ENCODE measurements at places on chromosomes 2 and 18. TPM values are rescaled to one million over a fixed set of nuclear protein-coding genes. Genes with fewer than 3 reads are reported as not detected.
A peak's percentile ranks its signal among the peaks of the same experiment; 100 is the strongest.

DNA sequence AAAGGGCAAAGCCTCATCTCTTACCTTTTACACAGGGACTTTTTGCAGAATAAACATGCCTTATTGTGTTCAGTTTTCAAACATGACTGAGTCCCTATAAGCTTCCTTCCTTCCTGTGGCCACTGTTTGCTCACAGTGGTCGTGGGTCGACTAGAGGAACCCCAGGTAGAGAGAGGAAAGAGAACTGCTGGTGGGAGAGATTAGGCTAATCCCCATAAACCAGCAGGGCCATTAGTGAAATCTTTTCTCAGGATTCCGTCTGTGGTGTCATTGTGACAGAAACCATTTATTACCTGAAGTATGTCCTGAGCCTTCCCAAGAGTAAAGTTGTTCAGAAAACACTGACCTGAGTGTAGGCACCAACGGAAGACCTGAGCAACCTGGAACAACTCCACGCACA lies 21.3 kb upstream of the BOD1L2 start:
- DNase-seq = no peak

- peak; percentile 43 for DNase-seq
Measured at GRCh38 chr2:137964066-137964858, at the start of gene HNMT. Gene HNMT, plus strand, starts transcription at chr2:137964473. Its CDS starts 19 bp downstream, at chr2:137964492.

The LRRTM1 gene
- 0.52 TPM for total RNA-seq

The SPR gene
- 33.1 TPM for total RNA-seq

The CYP27C1 gene
- not detected for total RNA-seq

- no peak for DNase-seq
Measured at GRCh38 chr2:197599285-197599965, 76.0 kb downstream of the RFTN2 start.

DNA sequence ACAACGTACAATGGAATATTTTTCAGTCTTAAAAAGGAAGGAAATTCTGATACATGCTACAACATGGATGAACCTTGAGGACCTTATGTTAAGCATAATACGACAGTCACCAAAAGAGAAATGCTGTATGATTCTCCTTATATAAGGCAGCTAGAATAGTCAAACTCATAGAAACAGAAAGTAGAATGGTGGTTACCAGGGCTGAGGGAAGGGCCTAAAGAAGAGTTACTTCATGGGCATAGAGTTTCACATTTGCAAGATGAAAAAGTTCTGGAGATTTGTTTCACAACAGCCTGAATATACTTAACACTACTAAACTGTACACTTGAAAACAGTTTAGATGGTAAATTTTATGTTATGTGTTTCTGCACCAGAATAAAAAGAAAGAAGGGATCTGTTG lies 113.3 kb downstream of the GALNT1 start:
- no peak for DNase-seq

DNA sequence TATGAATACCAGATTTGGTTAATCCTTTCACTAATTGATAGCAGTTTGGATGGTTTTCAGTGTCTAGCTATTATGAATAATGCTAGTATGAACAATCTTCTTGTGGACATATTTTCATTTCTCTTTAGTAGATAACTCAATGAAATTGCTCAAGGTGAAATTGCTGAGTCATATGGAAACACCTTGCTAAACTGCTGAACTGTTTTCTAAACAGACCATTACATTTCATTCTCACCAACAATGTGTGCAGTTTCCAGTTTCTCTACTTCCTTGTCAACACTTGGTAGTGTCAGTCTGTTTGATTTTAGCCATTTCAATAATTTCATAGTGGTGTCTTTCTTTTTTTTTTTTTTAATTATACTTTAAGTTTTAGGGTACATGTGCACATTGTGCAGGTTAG lies 250.0 kb downstream of the HRH4 start:
- DNase-seq = no peak

The RGPD4 gene
- not detected for total RNA-seq

DNA sequence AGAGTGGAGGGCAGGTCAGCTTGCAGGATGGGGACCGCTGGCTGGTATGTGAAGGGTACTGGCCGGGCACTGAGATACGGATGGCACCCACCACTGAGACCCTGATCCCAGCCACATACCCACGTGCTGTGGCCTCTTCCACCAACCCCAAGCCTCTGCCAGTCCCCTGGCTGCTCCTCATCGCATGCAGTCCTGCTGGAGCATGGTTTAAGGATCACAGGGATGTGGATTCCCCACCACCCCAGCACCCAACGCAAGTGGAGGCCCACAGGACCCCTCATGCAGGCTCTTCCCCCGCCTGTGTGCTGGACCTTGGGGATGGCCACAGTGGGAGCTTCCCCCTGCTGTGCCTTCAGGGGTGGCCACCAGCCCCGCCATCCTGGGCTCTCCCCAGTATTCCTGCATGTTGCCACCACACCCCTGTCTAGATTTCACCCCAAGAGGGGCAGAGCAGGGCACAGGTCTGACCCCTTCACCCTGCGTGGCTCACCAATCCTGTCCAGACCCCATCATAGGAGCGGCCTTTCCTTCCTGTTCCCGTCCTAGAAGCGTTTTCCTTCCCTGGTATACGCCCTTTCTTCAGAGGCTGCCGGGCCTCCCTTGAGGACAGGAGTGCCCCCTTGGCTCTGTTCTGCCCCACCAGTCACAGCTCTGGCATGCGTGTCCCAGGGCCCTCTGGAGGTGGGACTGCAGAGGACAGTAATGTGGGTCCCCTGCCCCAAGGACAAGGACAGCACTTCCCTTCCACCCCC lies 18.3 kb downstream of the MLPH start:
- no peak for DNase-seq

DNA sequence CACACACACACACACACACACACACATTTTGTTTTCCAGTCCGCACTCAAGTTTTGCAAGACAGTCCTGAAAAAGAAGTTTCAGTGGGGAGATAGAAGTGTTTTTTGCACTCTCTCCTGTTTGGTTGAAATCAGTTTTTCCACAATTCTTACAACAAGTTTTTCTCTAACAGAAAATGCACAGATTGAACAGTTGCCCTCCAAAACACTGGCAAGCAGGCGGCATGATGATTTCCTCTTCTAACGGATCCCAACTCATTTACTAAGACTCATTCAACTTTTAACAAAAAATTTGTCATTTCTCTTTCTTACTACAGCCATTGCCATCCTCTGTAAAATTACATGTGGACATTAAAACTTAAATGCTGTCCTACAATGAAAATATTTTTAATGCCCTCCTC lies 117.6 kb upstream of the DTNA start:
- no peak for DNase-seq

- DNase-seq = no peak
Measured at GRCh38 chr2:224922142-224922727, 120.0 kb downstream of the DOCK10 start.

DNA sequence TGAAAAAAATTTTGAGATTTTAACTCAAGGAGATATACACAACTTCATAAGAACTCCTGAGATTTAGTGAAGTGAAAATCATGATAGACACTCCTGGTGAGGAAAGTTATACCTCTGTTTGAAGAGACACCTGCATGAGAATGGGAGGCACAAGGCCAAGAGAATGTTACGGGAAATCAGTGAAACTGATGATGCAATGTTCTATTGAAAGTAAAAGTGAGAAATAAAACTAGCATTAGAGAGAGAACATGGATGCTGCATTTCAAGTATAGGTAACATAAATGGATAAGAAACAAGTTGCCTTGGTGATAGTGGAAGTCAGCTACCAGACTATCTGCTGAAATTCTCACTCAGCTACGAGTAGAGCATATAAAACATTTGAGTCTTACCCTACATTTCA lies 562.1 kb upstream of the FANCL start:
- no peak for DNase-seq

GRCh38 chr2:114352988-114353387 lies 89.5 kb upstream of the DPP10 start:
- DNase-seq = no peak

- DNase-seq = no peak
Measured at GRCh38 chr18:52615943-52616342, 275.9 kb downstream of the DCC start.

The TXNDC2 gene
- not detected for total RNA-seq

GRCh38 chr2:20494241-20494640 lies 47.4 kb downstream of the RHOB start:
- no peak for DNase-seq

DNA sequence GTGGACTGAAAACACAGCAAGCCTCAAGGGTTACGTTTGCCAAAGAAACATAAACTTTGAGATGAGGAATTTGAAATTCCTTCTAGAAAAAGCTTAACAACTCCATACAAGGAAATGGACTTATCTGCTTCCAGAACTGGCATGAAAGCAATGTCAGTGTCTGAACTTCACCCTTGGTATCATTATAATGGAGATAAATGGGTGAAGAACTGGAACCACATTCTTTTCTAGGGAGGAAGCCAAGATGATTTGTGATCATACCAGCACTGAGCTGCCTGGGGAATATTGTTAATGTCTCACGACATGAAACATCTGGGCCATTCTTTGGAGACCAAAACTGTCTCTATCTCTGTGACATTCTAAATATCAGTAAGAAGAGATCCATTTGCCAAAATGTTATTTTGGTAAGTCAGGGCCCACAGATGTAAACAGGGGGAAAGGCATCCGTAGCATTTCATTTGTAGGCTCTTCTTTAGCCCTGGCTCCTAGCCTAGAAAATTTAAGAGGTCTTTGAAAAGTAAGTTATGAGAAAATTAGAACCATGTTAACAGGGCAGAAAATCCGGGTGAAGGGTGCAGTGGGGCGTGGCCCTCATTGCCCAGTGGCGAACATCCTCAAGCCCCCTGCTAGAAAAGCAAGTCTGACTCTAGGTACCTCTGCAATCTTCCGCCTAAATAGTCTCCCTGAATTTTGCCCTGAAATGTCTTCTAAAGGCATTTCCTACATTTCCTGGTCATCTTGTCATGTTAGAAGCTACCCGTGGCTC lies 295.3 kb upstream of the EPAS1 start:
- no peak for DNase-seq

GRCh38 chr2:46534589-46534988 lies 55.2 kb downstream of the TMEM247 start:
- DNase-seq = no peak

- DNase-seq = no peak
Measured at GRCh38 chr2:96323849-96324248, 1.3 kb upstream of the ITPRIPL1 start.

- DNase-seq = peak; percentile 90
Measured at GRCh38 chr18:22113144-22113844, 56.1 kb upstream of the GATA6 start.

DNA sequence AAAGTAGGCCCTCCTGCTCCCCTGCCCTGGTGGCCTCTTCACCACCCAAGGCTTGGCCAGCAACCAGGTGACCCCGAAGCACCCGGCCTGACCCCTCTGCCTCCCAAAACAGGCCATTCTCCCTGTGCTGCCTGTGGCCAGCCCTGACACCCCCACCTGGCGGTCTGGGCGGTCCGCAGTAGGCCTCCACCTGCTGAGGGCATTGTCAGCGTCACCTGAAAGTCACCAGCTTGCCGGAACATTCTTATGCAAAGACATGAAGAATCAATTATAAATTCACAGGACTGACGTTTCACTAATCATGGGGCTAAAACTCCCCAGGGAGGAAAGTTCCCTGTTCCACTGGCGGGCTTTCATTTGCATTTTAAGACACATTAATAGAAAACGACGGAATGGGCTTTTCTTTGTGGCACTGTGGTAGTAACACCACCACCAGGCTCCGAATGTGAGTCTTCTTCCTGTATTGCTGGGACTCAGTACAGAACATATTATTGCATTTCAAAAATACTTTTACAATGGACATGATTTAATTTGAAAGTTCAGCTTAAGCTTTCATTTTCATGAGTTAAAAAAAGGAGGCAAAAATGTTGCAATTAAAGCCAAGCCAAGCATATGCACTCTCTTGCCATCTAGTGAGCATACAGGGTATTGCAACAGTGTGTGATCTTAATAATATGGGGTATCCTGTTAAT lies 57.4 kb downstream of the ADI1 start:
- peak; percentile 55 for DNase-seq

GRCh38 chr18:46471809-46472498 lies 185.1 kb downstream of the LOXHD1 start:
- no peak for DNase-seq

GRCh38 chr2:144030791-144031190 lies 489.1 kb downstream of the ZEB2 start:
- DNase-seq = no peak

GRCh38 chr2:188984680-188985079 lies 10.5 kb downstream of the COL3A1 start:
- no peak for DNase-seq

GRCh38 chr2:13550285-13551231 lies 833.8 kb downstream of the TRIB2 start:
- no peak for DNase-seq

GRCh38 chr18:2881088-2881839 lies 34.5 kb downstream of the EMILIN2 start:
- DNase-seq = peak; percentile 66

DNA sequence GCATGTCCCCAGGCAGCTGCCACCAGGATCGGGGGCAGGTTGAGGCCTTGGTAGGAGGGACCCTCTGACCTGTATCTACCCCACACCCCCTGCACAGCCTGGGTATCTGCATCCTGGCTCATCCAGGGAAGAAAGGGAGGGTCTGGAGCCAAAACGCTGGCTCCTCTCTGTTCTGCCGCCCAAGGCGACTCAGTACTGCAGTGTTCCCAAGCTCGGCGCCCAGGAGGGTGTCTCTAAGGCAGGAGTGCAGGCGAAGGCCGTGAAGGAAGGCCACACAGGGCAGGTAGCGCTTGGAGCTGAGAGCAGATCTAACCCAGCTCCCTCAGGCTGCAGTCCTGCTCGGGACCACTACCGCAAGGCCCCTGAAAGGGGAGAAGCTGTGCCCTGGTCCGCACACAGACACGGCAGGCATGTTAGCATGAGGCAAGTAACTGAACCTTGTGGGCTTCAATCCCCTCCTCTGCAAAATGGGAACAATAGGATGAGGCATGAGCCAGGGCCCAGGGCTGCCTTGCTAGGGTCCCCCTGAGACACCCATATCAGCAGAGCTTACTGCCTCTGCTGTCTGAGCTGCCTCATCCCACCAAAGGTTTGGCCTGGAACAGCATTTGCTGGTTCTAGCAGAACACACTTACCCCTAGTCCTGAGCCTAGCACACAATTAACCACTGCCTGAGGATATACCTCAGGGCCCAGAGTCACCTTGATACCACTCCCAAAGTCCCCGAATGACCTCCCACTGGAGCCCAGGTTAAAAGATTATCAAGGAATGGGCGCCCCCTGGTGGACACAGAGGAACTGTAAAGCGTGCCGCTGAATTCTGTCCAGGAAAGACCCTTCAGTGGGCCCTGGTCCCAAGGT lies 6.5 kb downstream of the PTMA start:
- DNase-seq = peak; percentile 72

The SPHKAP gene
- 127 TPM for total RNA-seq

The RAB6C gene
- not detected for total RNA-seq

The RAD51AP2 gene
- 0.16 TPM for total RNA-seq

The RESP18 gene
- not detected for total RNA-seq

GRCh38 chr2:176455816-176456291 lies 186.6 kb downstream of the MTX2 start:
- DNase-seq = peak; percentile 78

DNA sequence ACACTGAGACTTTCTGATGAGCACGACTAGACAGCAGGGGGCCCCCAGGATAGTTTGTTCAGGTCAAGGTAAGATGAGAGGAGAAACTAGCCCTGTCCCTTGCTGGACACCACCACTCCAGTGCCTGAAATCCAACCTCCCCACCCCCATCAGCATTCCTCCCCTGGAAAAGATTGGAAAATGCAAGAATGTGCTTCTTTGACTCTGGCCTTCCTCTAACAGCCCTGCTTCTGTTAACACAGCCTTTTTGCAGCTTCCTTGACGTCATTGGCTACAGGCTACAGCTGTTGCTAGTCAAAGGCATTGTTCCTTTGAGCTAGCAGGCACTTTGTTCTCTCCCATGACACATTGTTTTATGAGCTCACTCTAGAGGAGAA lies 20.1 kb upstream of the LTBP1 start:
- no peak for DNase-seq

The TBC1D8 gene
- 54.1 TPM for total RNA-seq

- DNase-seq = no peak
Measured at GRCh38 chr2:203830304-203831055, 37.1 kb upstream of the CTLA4 start.

Data from heart left ventricle (tissue), 16 donors.